ENCODE measurements at places on chromosomes 12 and 14.
A peak's percentile ranks its signal among the peaks of the same experiment; 100 is the strongest.

DNA sequence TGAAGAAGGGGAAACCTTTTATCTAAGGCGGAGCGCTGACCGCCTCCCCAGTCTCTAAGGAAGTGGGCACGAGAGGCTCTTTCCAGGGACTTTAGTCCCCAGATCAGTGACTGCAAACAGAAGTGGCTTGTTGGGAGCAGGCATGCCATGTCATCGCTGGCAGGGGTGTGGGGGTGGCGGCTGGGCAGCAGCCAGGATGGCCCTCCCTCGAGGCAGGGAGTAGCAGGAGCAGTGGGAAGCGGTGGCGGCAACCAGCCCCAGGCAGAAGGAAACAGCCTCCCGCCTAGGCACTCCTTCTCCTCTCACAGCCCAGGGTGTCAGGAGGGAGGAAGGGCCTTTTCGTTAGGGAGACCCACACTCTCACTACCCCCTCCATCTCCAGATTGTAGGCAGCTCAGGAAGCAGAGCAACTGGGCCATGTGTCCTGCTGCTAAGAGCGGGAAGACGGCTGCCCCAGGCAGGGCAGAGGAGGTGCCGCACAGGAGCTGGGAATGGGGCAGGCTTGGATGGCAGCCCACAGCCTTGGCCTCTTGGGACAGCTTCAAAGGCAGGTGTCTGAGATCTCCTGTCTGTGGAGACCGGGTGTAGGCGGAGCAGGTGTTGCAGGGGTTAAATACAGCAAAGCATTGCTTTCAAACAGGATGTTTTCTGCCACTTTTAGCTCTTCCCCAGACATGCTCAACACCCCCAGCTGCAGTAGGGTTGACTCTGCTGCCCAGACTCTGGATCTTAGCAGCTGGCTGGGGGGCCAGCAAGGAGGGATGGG is 21.8 kb downstream of the VDR start:
- DNase-seq, result no peak

DNA sequence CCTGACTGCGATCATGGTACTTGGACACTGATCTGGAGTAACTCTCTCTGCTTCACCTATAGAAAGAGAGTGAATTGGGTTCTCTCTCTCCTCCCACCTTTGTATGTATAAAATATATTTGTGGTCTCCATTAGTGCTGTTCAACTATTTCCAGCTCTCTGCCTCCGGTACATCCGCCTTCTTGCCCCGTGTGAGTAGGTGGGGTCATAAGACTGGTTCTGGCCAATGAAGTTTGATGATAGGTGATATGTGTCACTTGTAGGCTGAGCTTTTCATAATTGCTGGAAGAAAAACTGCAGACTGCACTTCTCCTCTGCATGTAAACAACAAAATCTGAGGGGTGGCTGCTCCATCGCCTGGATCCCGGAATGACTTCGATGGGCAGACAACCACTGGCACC is 210.4 kb downstream of the EXOC5 start:
- no peak for DNase-seq

DNA sequence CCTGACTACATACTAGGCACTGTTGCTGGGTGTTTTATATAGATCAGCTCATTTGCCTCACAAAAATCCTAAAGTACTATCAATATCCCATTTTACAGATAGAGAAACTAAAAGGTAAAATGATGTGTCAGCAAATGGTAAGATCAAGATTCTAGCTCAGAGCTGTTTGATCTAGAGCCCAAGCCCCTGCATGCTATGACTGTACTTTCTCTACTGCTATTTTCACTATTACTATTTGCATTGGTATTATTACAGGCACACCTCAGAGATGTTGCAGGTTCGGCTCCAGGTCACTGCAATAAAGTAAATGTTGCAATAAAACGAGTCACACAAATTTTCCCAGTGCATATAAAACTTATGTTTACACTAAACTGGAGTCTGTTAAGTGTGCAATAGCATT is 10.9 kb downstream of the ISCU start:
- no peak for DNase-seq

DNA sequence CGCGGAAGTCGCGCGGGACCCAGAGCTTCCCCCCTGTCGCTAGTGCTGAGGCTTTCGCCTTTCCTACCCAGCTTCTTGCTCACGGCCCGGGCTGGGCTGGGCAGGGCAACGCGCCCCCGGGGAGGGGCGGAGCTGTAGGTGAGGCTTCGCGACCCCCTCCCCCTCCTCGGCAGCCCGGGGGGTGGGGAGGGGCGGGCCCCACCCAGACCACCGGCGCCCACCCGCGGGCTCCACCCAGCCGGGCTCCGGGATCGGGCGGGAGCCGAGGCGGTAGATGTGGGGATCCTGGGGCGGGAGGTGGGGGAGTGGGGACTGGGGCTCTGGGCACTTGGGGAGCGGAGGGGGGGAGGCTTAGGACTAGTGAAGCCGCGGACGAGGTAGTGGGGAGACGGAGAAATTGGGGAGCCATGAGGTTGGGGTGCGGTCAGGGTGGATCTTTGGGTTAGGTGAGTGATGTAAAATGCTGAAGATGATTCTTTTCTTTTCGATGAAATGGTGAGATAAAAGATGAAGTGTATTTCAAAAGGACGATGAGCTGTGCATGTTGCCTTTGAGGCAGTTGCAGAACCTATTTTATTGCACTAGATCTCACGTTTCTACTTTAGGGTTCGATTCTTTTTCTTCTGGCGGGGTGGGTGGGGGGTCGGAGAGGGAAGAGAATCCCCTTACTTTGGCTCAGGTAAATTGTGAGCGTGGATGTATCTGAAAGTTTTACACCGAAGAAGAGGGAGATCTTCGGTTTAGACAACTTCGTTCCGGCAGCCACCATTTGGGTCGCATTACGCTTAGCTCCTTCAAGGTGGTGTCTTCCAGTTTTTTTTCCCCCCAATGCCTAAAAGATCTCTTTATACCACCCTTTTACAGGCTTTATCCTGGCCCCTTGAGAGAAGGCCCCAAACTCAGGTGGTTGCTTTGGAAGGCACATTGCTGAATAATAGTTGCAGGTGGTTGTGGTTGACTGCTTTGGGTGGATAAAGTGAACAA is 619 bp downstream of the ERC1 start:
- DNase-seq, result peak; percentile 39

- no peak for DNase-seq
Measured at GRCh38 chr14:81550001-81550637, 16.5 kb upstream of the SEL1L start.

DNA sequence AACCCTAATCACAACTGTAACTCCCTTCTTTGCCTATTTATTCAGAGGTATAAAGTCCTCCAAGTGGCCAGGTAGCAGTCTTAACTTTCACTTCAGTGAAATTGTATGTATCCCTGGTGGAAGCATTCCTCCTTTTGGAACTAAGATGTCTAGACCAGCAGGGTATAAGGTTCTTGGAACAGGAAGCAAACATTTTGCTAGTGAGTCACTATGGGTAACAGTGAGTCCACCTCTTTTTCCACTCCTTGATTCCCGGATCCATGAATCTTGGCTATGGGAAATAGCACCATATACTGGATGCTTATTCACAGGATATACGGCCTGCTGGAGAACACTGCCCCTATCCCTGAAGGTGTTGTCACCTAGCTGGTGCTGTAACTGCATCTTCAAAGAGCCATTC is 80.2 kb downstream of the KCNA5 start:
- DNase-seq, result no peak

- DNase-seq, result no peak
Measured at GRCh38 chr12:9999016-9999415, at the start of gene CLEC1B. Gene CLEC1B (minus strand): TSS chr12:9999121. CDS start chr12:9999100, 21 bp downstream.

GRCh38 chr14:78074561-78074960 is 95.6 kb upstream of the NRXN3 start:
- no peak for DNase-seq

DNA sequence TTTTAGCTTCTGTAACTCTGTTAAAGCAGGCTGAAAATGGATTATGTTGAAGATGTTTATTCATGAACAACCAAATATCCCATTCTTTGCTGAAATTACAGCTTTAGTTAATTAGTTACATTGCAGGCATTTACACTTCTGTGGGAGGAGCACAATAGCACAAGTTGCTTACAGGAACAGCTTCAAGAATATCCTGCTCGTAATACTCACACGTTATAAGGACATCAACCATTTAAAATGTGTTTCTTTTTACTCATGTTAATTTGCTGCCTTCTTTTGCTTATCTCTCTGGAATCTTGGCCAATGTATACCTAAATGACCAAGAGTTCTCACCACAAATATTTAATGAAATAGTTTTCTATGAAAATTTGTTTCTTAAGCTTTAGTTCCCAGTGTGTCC is 305.2 kb upstream of the SYT1 start:
- no peak for DNase-seq

GRCh38 chr12:107544937-107545336 is 140.7 kb upstream of the PWP1 start:
- no peak for DNase-seq

GRCh38 chr12:34287437-34287836 is 265.1 kb downstream of the ALG10 start:
- no peak for DNase-seq

DNA sequence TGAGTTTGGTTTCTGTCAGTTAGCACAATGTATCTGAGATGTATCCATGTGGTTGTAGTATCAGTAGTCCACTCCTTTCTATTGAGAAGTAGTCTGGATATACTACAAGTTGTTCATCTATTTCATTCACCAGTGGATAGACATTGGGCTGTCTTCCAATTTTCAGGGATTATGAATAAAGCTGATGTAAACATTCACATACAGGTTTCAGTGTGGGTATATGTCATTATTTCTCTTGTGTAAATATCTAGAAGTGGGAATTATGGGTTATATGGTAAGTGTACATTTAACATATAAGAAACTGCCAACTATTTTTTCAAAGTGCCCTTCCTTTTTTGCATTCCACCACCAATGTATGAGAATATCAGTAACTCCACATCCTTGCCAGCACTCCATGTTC is 35.9 kb downstream of the PHLDA1 start:
- DNase-seq, result no peak

Measured in D721Med (cell line).